HTR-8/SVneo (cell line): ENCODE measurements at places on chromosomes 7 and 10.

GRCh38 chr10:124222318-124222987, 129.1 kb upstream of the CHST15 start:
- DNase-seq, result no peak

- DNase-seq, result no peak
These were observed 489.2 kb upstream of the KCND2 start for GRCh38 chr7:119783799-119784198.

DNA sequence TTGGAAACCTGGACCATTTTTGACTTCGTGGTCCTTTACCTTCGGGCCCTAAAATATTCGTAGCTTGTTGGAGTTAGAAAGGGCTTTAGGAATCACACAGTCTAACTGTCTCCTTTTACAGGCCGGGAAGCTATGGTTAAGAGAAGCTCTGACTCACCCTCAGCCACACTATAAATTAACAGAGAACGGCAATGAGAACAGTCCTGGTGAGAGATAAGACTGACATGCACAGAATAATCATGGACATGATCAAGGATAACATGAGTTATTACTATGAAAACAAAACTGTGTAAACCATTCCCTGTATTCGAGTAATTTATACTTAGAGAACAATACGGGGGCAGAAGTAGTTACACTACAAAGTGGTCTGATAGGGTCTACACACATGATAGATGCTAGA, 162.5 kb upstream of the MALRD1 start:
- DNase-seq, result peak; percentile 2

DNA sequence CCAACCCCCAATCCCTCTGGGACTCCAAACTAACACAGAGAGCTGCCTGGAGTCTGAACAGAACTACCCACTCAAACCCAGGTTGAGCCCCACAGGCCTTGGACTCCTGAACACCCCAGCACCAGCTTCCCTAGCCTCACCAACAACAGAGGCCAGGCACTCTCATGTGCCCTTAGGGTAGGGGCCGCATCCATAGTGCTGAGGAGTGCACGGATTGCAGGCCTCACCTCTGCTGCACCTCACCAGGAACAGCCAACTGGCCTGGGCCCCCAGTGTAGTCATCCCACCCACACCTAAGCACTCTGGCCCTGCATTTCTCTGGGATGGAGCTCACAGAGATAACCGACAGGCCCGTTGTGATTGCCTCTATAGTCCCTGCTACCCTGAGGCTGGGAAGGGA, 194.2 kb downstream of the HPSE2 start:
- no peak for DNase-seq

DNA sequence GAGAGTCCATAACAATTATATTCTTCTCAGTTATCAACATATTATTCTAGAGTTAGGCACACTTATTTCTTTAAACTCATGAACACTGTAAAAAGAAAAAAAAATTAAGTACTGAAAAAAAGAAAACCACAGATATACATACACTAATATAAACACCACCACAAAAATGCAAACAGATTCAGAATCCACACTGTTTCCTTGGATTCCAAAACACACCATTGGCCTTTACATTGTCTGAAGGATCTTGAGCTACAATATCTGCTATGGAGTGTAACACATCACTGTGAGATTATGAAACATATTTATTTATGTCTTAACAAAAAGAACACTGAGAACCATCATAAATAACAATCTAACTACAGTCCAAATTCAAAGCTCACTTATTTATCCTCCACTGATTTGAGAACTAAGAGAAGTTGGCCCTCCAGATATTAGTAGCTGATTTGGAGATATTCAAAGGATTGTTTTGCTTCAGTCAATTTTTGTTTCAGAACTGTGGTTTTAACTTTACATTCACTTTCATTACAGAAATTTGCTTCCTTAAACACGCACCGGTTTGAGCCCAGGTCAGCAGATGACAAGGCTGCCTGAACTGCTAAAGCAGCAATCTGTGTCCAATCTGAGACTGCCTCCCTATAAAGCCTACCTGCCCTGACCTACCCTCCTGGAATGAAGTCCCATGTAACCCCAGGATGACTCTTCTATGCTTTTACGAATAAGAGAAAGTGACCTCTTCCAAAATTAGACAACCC, 47.0 kb upstream of the CDK1 start:
- no peak for DNase-seq
